ENCODE measurements at places on chromosomes 6 and 20.

DNA sequence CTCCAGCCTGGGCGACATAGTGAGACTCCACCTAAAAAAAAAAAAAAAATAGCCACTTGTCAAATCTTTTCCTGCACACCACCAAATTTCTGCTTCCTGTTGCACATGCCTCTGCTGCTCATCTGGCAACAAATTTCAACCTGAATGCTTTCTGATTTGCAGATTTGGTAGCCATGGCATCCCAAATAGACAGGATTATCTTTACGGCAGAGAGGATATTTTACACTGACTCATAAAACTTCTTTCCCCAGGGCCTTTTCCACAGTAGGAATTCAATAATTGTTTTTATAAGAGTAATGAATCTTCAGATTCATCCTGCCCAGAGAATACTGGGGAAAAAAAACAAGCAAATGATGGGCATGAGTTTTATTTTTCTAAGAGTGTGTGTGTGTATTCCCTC lies 264.6 kb downstream of the FRK start:
- DNase-seq = no peak

DNA sequence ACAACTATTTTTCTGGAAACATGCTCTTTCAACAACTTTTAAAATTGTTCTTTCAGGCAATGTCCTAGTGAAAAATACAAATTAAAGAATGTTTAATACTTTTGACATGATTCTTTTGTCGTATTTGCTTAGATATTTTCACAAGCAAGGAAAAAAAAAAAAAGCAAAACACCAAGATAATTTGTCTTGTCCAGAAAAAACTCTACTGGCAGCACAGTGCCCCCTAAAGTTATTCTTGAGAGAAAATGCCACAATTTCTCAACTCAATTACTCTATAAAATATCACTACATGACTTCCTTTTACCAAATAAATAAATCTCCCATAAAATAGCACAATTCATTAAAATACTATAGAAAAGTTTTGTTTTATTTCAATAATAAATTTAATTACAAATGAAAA lies 652.5 kb upstream of the EPHA7 start:
- DNase-seq = no peak

DNA sequence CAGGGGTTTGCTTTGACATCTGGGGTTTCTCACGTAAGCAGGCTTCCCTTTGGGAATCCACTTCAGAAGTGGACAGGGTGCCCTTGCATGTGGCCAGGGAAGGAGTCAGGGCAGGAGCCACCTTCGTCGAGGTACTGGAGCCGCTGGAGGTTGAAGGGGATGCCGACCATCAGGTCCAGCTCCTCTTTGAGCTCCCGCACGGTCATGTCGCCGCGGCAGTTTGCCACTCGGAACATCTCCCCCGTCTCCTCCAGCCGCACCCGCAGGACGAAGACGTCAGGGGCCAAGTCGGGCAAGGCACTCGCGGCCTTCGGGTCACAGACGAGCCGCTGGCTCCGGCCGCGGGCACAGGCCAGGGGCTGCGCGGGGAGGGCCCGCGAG lies 360 bp downstream of the ANKRD60 start:
- peak; percentile 59 for DNase-seq

- DNase-seq = no peak
Measured at GRCh38 chr20:23349338-23350195, 1.0 kb upstream of the NXT1 start.

DNA sequence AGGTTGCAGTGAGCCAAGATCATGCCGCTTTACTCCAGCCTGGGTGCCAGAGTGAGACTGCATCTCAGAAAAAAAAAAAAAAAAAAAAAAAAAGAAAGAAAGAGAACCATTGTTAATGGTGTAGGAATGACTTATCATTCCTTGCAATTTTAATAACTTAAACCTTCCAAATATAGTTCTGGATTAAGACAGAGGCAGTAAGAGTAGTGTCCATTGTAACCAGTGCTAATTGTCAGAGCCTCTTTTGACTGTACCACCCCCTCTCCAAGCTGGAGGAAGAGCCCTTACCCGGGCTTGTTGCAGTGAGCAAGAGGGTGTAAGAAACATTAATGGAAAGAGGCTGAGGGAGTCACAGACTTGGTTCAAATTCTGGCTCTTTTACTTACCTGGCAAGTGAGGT lies 53.8 kb downstream of the SASH1 start:
- DNase-seq = no peak

GRCh38 chr6:22323848-22324247 lies 27.0 kb upstream of the PRL start:
- no peak for DNase-seq

GRCh38 chr6:73860303-73860702 lies 164.3 kb downstream of the CD109 start:
- DNase-seq = no peak

GRCh38 chr6:53598265-53598907 lies 53.5 kb upstream of the GCLC start:
- DNase-seq = no peak

- DNase-seq = no peak
Measured at GRCh38 chr6:52653151-52653550, 17.8 kb upstream of the TMEM14A start.

GRCh38 chr20:36313926-36314325 lies 7.8 kb downstream of the DLGAP4 start:
- peak; percentile 32 for DNase-seq

- DNase-seq = no peak
Measured at GRCh38 chr20:52402950-52403349, 211.4 kb upstream of the ZFP64 start.

- no peak for DNase-seq
Measured at GRCh38 chr20:38108438-38108985, 56.6 kb downstream of the TGM2 start.

DNA sequence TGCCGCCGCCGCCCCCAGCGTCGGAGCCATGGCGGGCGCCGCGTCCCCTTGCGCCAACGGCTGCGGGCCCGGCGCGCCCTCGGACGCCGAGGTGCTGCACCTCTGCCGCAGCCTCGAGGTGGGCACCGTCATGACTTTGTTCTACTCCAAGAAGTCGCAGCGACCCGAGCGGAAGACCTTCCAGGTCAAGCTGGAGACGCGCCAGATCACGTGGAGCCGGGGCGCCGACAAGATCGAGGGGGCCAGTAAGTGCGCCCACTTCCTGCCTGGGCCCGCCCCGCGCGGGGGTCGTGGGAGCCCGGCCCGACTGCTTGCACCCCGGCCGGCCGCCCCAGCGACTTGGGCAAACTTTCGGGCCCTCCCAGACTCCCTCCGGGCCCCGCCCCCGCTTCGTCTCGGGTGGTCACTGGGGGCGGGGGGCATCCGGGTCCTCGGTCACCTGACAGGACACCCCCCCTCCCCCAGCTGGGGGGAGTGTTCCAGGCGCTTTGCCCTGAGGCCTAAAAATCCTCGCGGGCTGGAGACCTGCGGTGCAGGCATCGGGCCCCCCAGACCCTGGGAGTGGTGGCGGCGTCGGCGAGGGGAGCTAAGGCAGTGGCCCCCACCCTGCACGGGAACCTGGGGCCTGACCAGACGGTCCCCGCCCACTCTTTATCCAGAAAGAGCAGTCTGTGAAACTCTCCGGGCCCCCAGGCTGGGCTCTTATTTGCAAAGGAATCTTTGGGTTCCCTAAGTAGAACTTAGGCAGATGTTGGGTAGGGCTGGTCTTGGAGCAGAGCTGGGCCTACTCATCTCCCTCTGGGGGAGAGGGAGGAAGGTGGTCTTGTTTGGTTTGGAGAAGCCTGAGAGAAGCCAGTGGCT lies 501 bp downstream of the PLCG1 start:
- DNase-seq = peak; percentile 84

GRCh38 chr20:54205450-54205849 lies 2.4 kb upstream of the PFDN4 start:
- no peak for DNase-seq

GRCh38 chr6:43773050-43773979 lies 3.3 kb downstream of the VEGFA start:
- DNase-seq = peak; percentile 81

DNA sequence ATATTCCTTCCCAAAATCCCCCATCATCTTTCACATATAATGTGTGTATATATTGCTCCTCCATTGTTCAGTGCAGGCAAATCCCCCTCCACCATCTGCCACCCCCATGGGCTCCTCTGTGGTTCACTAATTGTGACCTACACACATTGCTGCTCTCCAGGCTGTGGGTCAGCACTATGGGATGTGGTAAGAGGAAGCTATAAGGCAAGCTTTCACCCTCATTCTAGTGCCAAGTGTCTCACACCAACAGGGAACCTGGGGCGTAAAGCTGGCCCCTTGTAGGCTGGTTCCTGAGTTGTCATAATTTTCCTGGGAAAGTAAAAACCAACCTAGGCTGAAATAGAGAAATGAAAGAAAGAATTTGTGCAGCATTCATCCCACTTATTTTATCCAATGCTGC lies 16.8 kb downstream of the FKBP1A start:
- no peak for DNase-seq
